Adipocyte (in vitro differentiated cells): ENCODE measurements at places on chromosomes 13 and 19.

GRCh38 chr13:43792076-43792881 lies 5.5 kb upstream of the ENOX1 start:
- DNase-seq, result peak; percentile 24

GRCh38 chr13:21287331-21287907 lies 111.0 kb downstream of the MRPL57 start:
- no peak for DNase-seq

DNA sequence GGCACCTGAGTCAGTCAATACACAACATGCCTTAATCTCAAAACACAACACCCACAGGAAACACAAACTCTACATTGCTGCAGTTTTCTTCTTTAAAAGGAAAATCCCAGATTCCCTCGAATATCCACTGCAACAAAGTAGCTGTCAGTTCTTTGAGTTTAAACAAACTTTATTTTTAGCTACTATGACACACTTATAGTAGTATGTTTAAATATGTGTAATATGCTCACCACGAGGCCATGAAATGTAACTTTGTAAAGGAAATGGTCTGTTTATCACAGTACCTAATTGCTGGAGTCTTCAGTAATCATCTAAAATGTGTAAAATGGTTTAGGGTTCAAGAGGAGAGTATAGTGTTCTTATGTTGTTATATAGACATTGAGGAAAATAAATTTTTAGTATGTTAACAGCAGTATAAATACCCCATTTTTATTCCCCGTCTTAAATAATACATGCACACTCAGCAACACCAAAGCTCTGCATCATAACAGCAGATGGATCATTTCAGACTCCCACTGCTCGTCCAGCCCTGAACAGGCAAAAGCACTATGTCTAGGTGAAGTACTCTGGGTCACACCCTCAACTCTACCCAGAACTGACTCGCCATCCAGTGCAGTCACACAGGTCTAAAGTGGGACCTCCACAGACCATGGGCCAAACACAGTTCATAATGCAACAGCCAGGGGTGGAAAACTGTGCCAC lies 20.6 kb downstream of the TUBGCP3 start:
- peak; percentile 13 for DNase-seq

DNA sequence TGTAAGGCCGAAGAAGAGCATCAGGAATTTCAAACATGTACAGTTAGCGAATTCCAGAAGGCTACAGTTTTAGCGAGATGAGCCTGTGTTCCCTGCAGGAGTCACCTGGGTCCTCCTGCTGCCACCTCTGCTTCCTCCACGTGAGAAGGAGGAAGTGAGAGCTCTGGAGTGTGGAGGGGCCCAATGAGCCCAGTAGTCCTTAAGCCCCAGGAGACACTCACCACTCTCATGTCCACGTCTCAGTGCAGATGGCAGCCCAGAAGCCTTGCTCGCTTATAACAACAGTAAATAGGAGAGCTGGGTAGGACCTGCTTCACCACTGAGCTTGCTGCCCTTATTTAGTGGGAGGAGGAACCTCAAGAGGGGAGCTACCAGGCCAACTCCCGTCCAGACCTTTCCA lies 44.3 kb downstream of the SERP2 start:
- DNase-seq, result no peak

DNA sequence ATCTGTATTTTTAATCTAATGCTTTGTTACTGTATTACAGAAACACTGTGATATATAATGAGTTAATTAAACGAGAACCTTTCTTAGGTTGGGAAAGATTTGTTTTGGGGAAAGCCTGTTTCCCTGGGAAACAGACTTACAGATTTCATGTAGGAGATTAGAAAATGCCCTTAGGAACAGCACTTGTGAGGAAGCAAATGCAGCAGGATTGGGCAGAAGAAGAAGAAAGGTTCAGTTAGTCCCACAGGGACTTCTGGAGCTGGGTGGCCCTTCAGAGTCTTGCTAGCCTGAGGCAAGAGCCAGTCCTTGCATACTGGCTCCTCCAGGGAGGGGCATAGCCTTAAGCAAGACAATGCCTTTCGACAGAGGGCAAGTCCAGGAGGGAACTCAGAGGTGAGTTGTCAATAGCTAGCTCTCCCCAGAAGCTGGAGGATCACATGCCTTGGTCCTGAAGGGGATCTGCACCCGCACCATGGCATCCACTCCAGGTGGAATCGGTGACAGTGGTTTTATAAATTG lies 36.8 kb downstream of the N4BP2L1 start:
- DNase-seq, result peak; percentile 42

GRCh38 chr13:108214441-108215271 lies 680 bp downstream of the LIG4 start:
- DNase-seq, result peak; percentile 32

GRCh38 chr19:15468675-15469512 lies 4.5 kb upstream of the RASAL3 start:
- DNase-seq, result no peak

DNA sequence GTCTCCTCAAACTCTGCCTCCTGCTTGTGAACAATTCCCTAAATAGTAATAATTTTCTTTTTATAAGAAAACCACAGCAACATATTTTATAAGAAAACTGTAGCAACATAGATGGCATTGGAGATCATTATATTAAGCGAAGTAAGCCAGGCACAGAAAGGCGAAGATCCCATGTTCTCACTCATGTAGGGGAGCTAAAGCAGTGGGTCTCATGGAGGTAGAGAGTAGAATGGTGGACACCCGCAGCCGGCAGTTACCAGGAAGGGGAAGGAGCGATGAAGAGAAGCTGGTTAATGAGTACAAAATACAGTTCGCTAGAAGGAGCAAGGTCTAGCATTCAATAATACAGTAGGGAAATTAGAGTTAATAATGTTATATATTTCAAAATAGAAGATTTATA lies 42.9 kb downstream of the CRYL1 start:
- no peak for DNase-seq

DNA sequence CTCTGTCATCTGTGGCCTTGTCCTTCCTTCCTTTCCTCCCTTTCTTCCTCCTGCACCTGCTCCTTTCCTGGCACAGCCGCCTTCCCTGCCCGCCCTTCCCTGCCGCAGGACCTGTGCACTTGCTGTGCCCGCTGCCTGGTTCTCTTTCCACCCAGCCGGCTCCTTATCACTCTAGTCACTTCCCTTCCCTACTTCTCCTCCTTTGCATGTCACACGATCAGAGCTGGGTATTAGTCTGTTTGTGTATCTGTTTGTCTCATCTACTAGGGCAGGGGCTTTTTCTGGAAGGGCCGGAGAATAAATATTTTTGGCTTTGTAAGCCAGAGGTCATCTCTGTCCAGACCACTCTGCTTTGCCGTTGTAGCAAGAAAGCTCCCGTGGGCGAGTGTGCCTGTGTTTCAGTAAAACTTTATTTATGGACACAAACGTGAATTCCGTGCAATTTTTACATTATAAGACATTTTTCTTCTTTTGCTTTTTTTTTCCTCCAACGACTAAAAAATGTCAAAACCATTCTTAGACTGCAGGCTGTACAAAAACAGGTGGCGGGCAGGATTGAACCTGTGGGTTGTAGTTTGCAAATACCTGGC lies 6.1 kb downstream of the KDM4B start:
- DNase-seq, result no peak

- no peak for DNase-seq
Measured at GRCh38 chr13:22926748-22927400, 253.9 kb upstream of the SGCG start.

GRCh38 chr13:29887686-29888085 lies 37.3 kb upstream of the UBL3 start:
- DNase-seq, result no peak

- no peak for DNase-seq
Measured at GRCh38 chr13:40017662-40018262, 362.3 kb downstream of the COG6 start.

GRCh38 chr19:48635263-48635965 lies 1.8 kb downstream of the DBP start:
- peak; percentile 61 for DNase-seq
